ENCODE measurements at places on chromosomes 6 and 20.

GRCh38 chr6:19231878-19232561 is 605.1 kb upstream of the ID4 start:
- no peak for DNase-seq

GRCh38 chr20:15703171-15703911 is 869.9 kb downstream of the KIF16B start:
- DNase-seq: no peak

DNA sequence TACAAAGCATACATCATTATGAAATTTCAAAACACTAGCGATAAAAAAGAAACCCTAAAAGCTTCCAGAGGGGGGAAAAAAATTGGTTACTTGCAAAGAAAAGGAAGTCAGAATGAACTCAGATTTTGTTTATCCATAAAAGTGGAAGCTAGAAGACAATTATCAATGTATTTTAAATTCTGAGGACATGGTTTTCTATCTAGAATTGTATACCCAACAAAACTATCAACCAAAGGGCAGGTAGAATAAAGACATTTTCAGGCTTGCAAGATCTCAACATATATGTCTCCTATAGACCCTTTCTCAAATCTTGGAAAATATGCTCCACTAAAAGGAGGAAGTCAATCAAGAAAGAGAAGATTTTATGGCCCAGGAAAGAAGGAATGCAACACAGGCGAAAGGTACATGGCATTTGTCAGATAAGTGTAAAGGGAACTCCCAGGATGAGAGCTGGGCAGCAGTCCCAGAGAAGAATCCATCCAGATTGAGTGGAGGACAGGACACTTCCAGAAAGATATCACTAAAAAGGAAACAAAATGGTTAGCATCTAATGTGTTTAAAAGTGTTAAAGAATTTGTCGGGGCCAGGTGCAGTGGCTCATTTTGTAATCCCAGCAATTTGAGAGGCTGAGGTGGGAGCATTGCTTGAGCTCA is 45.4 kb upstream of the ZFAND3 start:
- DNase-seq: no peak

- DNase-seq: no peak
These were observed 107.5 kb downstream of the CD24 start for GRCh38 chr6:106866875-106867658.

- DNase-seq: no peak
These were observed 25.2 kb downstream of the RIOK1 start for GRCh38 chr6:7414811-7415210.

- DNase-seq: peak; percentile 89
These were observed 38.2 kb downstream of the SHLD1 start for GRCh38 chr20:5788385-5788895.

DNA sequence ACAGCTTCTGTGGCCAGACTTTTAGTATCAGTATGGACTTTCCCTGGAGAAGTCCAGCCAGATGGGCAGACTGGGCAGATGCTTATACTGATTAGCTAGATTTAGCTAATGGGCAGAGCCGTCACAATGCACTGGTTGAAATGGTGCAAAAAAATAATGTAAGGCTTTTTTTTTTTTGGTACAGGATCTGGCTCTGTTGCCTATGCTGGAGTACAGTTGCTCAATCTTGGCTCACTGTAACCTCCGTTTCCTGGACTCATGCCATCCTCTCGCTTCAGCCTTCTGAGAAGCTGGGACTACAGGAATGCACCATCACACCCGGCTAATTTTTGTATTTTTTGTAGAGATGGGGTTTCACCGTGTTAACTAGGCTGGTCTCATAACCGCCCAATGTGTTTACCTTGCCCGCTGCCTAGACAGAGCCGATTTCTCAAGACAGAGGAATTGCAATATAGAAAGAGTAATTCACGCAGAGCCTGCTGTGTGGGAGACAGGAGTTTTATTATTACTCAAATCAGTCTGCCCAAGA is 16.4 kb upstream of the KIFC1 start:
- peak; percentile 54 for DNase-seq

- DNase-seq: no peak
These were observed 60.8 kb downstream of the RTN4IP1 start for GRCh38 chr6:106568530-106568929.

- no peak for DNase-seq
These were observed 133.7 kb downstream of the CDH4 start for GRCh38 chr20:61385731-61386130.

Data from HL-60 (cell line).